Activated T-cell treated with anti-CD3 and anti-CD28 coated beads, Interleukin-2, amount 50 U/mL, for 48 hours (primary cell): ENCODE measurements at places on chromosomes 3 and 15.
A peak's percentile ranks its signal among the peaks of the same experiment; 100 is the strongest.

DNA sequence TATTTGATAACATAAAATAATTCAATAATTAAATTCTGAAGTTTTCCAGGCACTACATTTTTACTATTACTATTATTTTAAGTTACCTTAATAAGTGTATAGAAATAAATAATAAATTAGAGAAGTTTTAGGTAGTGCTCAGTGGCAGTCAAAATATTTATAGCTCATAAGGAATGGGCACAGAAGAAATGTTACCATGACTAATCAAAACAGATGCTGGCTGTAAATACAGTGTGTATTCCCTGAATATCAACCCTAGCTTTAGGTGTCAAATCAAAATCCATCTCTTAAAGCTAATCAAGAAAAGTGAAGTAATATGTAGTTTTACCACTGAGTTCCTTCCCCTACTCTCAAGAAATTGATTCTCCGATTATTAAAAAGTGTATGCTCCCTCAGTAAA, 35.5 kb downstream of the ZBTB20 start:
- DNase-seq, result no peak

GRCh38 chr3:71450162-71450561, 133.4 kb downstream of the FOXP1 start:
- DNase-seq, result no peak

DNA sequence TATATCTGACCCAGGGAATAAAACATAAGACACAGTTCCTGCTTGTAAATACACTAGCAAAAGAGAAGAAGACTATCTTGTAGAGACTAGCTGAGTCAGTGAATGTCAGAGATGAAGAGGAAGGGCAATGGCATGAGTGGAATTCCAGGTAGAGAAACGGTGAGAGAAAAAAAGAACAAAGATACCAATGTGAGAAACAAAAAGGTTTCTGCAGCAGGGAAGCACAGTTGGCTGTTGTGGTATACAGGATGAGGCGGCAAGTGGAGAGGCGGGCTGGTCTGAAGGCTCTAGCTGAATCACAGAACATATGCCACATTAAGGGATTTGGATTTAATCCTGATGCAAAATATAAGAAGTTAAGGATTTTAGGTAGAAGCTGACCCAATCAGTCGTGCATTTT, 17.1 kb upstream of the TASOR start:
- no peak for DNase-seq

DNA sequence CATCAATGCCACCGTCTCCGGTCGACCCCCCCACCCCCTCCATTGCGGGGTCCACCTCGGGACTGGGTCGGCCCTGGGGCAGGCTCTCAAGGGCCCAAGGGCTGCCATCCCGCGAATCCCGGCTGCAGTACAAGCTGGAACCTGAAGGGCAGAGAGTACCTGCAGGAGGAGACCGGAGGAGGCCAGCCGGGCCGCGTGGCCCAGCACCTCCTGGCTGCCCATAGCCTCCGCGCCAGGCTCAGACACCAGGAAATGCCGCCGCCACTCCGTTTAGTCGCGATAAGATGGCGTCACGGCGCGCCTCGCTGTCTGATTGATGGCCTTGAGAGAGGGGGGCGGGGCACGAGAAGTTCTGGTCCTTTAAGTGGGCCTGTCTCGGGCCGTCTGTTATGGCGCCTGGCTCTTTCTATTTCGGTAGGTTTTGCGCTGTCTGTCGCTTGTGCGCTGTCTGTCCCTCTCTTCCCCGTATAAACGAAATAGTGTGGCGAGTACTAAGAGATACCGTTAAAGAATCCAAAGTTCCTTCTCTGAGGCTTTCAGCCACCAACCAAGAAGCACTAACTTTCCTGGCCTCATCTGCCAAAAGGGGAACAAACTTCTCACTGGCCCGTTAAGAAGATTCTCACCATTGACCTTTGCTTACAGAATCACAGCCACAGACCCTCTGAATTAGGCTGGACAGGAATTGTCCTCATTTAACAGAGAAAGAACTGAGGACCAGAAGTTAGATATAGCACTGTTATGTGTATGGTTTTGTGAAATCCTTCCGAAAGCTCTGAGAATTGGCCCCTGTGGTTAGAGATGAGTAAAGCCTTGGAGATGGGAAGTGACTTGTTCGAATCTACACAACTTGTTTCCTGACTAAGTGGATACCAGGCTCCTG, at the start of gene RFT1:
TSS of gene RFT1 (minus strand) at position 257 of the 883 bp plus-strand sequence. CDS start at position 222, 35 bp downstream.
- peak; percentile 98 for DNase-seq

GRCh38 chr3:23203708-23204330, 692 bp downstream of the UBE2E2 start:
- peak; percentile 34 for DNase-seq

DNA sequence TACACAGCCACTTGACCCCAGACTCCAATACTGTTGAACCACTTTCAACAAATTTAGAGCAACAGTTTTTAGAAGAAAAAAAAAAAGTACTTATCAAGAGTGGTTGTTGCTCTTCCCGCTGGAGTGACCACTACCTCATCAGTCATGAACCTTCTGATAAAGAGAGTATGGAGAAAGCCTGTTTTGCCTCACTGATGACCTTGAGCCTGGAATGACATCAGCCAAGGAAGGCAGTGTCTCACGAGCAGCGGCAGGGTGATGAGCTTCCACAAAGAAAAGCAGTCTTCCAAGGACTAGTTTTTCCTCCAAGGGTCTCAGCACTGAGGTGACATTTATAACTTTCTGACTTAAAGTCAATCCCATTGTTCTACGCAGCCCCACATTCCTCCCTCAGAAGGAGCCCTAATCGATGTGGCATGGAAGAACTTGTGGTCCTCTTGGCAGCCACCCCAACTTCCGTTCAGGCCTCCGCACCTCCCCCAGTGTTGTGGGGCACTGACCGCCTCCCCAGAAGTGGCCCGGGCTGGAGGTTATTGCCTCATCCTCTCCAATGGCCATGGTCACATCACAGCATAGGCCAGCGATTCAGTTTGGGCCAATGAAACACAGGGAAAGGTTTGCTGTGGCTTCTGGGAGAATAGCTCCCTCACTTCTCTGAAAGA, 1.8 kb upstream of the CYP11A1 start:
- no peak for DNase-seq

DNA sequence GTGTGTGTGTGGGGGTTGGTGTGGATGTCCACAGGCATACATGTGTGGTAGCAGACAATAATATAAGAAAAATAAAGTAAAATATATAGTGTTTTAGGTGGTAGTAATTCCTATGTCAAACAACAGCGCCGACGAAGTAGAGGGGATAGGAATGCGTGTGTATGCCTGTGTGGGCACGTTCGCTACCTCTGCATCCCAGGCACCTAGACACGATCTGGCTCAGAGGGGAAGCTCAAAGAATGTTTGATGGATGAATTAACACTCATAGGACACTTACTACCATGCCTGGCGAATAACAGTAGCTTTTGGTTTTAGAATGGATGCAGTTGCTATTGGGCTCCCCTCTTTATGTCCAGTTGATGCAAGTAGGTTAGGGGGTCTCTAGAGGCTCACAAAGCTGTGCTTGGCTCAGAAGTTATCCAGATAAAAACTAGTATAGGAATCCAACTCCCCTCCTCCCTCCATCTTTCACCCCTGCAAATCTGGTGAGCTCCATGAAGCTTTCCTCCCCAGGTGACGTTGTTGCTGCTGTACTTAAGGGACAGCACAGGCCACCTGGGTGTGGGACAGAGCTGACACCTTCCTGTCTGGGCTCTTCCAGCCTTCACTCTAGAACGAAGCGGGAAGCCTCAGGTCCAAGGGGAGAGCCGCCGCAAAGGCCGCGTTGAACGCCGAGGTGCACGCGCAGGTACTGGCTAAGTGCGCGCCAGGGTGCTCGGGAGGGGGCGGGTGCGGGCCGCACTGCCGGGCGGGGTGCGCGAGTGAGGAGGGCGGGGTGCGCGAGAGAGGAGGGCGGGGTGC, 192.6 kb upstream of the LYSMD4 start:
- DNase-seq, result peak; percentile 74

GRCh38 chr3:85576091-85576690, 617.4 kb downstream of the CADM2 start:
- peak; percentile 52 for DNase-seq

- no peak for DNase-seq
Observed at GRCh38 chr15:87689716-87690115, 566.8 kb downstream of the NTRK3 start.

- DNase-seq, result no peak
Observed at GRCh38 chr3:127691489-127691888, 18.7 kb downstream of the ABTB1 start.

DNA sequence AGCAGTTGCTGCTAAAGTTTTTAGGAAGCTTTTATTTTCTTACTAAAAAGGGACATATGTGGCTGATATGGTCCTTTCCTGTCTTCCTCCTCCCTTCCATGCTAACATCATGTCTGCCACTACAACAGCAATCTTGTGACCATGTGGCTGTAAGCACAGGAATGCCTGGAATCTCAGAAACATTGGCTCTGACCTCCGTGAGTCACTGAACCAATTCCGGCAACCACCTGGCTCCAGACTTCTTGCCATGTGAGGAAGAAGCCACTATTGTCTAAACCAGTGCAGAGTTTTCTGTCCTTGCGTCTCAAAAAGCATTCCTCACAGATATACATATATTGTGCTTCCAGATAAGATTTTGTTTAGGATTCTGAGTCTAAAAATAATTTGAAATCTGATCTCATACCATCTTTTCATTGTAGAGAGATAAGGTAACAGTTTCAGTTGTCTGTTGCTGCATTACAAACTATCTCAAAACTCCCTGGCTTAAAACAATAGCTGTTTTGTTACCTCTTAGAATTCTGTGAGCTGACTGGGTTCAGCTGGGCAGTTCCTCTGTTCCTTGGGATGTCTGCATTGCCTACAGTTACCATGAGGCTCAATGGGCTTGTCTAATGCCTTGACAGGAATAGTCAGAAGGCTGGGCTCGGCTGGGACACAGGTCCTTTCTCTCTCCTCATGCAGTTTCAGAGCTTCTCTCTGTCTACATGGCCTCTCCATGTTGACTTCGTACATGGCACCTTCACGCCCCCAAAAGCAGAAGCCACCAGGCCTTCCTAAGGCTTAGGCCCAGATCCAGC, 77.3 kb upstream of the MAGI1 start:
- DNase-seq, result no peak

DNA sequence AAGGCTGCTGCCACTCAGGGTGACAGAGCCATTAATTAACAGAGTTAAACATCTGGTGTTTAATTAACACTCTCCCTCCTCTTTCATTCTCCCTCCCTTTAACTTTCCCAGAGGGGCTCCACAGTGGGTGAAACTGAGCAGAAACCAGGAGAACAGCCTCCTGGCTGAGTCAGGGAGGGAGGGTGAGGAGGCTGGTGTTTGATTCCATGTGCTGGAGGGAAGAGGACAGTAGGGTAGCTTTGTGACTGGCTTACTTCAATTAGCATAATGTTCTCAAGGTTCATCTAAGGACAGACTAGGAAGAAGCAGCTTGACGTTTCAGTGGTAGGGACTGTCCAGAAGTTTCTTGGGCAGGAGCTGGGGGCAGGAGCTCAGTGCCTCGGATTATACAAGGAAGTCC, 62.8 kb downstream of the SEMA5B start:
- no peak for DNase-seq

DNA sequence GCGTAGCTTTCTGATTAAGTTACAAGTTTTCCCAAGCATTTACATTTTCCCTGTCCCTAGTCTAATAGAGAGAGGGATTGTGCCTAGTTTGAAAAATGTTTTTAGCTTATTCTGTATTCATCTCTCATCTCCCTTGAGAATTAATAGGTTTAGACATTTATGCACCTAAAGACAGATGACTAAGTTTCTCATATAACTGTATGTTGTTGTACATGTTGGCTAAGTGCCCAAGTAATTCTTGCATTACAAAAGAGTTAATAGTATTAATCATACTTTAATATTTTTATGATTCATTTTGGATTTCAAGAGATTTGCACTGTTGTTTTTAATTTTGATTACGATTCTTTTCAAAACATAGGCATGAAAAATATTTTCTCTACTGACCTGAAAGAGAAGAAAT, 109.0 kb upstream of the TBL1XR1 start:
- no peak for DNase-seq

GRCh38 chr15:82570721-82571508, 30.7 kb upstream of the RPS17 start:
- DNase-seq, result no peak

GRCh38 chr15:42726114-42726513, 10.8 kb downstream of the CDAN1 start:
- DNase-seq, result no peak
